ENCODE measurements at places on chromosomes 4 and X.
A peak's percentile ranks its signal among the peaks of the same experiment; 100 is the strongest.

DNA sequence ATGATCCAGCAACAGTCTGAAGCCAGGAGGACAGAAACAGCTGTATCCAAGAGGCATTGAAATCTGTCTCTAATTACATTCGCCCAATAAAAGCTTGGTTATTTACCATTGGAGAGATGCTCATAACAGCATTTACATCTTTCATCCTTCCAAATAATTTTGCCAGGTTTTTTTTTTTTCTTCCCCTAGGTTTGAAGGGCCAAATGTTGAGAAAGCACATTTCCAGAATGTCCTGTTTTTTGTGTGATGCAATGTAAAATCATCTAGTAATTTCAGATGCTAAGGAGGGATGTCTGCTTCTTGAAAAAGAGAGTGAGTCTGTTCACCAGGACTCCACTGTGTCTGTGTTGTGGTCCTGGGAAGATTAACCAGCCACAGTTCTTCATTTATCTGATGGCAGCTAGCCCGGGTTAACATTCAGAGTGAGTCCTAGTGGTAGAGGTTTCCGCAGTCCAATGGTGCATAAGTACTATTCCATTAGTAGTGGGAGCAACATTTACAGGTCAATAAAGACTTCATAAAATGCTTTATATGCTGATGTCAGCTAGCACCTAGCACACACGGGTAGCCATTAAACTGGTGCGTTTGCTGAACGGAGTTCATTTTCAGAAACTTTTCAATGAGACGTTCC lies 406.8 kb downstream of the STIM2 start:
- DNase-seq = no peak

- DNase-seq = no peak
These were observed 49.9 kb downstream of the ELF4 start for GRCh38 chrX:130060122-130061069.

DNA sequence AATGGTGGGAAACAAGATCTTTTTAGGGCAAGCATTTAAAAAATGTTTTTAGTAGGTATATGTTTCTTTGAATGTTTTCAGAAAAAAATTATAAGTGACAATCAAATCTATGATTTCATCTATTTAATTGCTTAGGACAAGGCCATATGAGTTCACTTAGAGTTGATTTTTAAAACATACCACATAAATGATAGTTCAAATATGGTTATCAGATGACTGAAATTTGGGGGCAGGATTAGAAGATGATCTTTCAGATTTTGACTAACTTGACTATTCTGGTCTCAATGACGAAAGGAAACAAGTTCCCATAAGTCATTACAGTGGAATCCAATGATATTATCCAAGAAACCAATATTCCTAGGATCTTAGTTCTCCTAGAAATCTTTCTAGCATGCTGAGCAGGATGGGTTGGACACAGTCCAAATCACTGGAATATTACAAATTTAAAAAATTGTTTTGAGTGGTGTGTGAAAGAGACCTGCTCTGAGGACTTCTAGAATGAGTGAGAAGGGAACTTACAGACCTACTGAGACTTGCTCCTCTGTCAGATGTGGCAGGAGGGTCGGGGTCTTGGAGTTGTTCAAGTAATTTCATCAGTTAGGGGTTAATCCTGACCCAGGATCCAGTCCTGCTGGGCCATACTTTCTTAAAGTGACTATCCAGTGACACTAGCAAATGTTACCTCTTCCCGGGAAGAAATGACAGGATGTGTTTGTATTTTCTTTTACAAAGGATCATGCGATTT lies 20.0 kb downstream of the RHOH start:
- no peak for DNase-seq

DNA sequence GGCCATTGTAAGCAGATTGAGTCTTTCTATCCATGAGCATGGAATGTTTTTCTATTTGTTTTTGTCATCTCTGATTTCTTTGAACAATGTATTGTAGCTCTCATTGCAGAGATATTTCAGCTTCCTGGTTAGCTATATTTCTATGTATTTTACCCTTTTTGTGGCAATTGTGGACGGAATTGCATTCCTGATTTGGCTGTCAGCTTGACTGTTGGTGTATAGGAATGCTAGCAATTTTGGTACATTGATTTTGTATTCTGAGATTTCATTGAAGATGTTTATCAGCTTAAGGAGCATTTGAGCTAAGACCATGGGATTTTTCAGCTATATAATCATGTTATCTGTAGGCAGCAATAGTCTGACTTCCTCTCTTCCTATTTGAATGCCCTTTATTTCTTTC lies 154.6 kb downstream of the GUCY2F start:
- no peak for DNase-seq

DNA sequence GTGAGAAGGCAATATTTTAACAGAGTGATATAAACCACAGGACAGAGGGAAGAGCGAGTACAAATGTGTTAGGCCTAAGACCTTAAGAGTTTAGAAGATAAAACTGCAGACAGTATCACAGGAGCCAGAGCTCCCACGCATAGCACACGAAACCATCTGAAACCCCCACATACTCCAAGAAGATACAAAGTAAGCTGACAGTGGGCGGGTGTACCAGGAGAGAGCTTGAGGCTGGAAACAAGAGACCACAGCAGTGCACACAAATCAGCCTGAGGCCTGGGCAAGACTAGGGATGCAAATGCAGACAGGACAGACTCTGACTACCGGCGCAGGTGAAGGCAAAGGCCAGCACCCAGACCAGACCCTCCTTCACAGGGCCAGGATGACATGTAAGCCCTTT lies 54.1 kb upstream of the ARHGAP24 start:
- DNase-seq = no peak

- DNase-seq = peak; percentile 97
These were observed at the start of the genes DCAF16 and NCAPG for GRCh38 chr4:17810260-17811077. Gene DCAF16, minus strand, starts transcription at chr4:17810757. Its CDS starts 6,616 bp downstream, at chr4:17804141. Gene NCAPG, plus strand, starts transcription at chr4:17810979. Its CDS starts 99 bp downstream, at chr4:17811078.

DNA sequence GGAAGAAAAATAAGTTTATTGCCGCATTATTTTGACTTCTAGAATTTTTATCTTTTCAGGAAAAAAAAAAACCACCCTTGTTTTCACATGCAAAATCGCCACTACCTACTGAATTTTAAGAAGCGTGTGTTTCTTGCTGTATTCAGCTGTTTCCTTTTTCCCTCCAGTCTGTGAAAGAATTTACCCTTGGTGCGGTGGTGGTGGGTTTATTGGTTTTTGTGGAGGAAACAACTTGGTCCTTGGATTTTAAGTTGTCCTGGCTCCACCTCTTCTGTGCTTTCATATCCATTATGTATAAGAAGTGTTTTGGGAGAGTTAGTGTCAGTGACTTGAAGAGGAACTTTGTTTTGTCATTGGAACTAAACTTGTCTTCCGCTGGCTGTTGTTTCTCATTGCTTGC lies 8.1 kb downstream of the RAPGEF2 start:
- no peak for DNase-seq

DNA sequence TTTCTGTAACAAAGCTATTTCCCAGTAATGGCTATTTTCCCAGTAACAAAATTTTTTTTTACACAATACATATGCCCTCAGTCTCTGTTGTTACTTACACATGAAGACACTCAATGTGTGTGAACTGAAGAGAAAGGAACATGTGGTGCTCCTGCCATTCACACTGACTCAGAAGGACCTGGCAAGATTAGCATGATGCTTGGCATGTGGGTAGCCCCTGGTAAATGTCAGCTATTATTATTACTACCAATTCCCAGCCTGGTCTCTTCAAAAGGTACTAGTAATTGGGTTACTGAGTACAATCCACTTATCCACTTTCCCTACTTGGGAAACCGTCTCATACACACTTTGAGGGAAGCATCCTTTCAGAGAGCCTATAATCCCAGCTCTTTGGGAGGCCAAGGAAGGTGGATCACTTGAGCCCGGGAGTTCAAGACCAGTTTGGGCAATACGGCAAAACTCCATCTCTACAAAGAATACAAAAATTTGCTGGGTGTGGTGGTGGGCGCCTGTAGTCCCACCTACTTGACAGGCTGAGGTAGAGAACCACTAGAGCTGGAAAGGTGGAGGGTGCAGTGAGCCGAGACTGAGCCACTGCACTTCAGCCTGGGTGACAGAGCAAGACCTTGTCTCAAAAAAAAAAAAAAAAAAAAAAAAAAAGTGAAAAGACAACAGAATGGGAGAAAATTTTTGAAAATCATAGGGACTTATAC lies 14.6 kb downstream of the RBBP7 start:
- DNase-seq = no peak

DNA sequence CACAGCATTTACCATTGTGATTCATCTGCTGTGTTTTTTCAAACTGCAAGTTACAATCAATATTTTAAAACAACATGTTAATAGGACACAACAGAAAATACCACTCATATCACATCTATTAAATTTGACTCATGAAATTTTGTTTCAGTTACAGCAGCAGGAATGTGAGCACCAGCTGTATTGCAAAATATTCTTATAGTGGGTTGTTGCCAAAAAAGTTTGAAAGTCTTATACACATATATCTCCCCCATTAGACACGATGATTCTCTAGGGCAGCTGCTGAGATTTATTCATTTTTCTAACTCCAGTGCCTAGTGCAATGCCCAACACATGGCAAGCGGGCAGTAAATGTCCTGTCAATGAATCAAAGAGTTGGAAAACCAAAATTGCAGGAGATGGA lies 26.6 kb upstream of the NKX3-2 start:
- no peak for DNase-seq

- DNase-seq = no peak
These were observed 220.1 kb upstream of the RPL34 start for GRCh38 chr4:108400309-108400708.

DNA sequence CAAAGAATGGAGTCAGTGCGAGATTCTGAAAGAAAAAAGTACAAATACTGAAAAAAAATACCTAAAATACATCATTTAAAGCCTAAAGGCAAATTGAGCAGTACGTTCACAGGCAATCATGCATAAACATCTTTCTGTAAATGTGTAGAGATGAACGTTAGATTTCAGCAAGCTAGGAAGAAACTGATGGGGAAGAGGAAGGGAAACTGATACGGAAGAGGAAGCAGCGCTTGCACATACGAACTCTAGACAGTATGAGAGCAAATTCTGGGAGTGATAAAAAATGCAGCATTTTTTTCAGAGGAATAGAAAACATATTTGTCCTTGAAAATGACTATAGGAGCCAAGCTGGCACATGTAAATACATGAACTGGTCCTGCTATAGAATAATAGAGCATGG lies 9.4 kb downstream of the ANKRD50 start:
- DNase-seq = no peak

GRCh38 chr4:139537292-139537691 lies 18.7 kb downstream of the SETD7 start:
- no peak for DNase-seq

DNA sequence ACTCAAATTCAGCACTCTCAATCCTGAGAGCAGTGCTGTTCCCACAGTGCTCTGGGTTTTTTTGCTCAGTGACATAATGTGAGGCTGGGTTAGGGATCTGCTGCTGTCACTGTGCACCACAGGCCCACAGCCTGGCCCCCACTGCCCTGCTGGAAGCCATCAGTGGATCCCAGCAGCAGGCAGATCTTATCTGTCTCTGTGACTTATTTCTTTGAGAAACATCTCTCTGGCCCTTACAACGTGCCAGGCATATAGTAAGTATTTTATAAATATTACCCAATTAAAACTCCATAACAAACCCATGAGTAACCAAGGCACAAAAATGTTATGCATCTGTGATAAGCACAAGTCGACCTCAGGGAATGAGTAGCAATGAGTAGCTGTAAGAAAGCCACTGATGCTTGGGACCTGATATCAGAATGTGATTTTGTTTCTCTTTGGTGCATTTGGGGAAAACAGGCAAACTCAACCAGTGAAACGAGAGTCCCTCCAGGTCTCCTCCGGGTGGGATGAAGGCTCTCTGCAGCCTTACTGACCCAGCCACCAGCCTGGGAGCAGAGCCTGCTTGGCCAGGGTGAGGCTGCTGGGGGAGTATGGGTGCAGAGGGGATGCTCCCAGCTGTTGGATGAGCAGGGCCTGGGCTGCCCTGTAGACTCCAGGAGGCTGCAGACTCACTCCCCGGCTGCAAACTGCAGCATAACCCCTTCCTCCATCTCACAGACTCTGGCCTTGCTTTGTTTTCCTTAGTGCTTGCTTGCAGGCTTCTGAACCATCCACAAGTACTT lies 172.7 kb upstream of the LNX1 start:
- peak; percentile 20 for DNase-seq

- peak; percentile 10 for DNase-seq
These were observed 49.0 kb upstream of the ZNF157 start for GRCh38 chrX:47321386-47321785.

DNA sequence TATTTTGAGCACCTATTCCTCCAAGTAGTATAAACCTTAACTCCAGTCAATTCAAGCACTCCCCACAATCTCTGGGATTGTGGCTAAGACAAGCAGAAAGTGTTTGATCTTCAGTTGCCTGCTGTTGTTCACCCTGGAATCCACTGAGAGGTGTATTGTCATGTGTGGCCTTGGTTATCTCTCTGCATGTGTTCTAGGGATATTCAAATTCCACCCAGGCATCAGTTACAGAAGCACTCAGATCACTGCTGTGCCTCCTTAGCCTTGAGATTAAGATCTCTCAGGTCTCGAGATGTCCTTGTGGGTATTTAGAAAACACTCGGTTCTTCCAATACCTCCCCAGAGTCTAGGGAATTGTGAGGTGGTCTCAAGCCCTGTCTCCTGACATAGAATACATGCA lies 213.3 kb downstream of the SMARCA1 start:
- no peak for DNase-seq

GRCh38 chrX:123698979-123699520 lies 33.8 kb downstream of the THOC2 start:
- DNase-seq = no peak

DNA sequence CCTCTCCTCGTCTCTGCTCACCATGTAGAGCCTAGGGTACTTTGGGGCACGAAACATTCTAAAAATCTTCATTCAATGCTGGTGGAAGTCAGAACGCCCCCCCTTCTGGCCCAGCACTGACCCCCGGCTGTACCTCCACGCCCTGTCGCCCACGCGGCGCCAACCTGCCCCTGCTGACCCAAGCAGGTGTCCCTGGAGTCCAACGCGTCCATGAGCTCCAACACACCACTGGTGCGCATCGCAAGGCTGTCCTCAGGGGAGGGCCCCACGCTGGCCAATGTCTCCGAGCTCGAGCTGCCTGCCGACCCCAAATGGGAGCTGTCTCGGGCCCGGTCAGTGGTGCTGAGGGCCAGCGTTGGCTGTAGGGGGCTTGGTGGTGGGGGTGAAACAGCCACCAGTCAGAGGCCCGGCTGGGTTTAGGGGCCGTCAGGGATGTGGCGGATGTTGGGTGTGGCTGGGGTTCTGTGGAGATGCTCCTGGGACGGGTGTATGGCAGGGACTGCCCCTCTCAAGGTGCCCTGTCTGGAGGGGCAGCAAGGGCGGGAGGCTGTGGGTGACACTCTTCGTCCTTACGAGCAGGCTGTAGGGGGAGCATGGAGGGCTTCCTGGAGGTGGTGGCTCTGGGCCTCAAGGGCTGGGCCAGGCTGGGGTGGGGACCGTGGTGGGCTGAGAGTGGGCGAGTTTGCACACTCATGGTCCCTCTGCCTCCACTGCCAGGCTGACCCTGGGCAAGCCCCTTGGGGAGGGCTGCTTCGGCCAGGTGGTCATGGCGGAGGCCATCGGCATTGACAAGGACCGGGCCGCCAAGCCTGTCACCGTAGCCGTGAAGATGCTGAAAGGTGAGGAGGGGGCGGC lies 11.8 kb downstream of the FGFR3 start:
- no peak for DNase-seq

GRCh38 chr4:180706766-180707165 lies 1536.4 kb upstream of the TENM3 start:
- DNase-seq = no peak

Measured in HFF-Myc (cell line).